ENCODE measurements at places on chromosomes 16 and 17.

- DNase-seq: no peak
These were observed 830 bp downstream of the SPACA3 start for GRCh38 chr17:32992321-32993033.

DNA sequence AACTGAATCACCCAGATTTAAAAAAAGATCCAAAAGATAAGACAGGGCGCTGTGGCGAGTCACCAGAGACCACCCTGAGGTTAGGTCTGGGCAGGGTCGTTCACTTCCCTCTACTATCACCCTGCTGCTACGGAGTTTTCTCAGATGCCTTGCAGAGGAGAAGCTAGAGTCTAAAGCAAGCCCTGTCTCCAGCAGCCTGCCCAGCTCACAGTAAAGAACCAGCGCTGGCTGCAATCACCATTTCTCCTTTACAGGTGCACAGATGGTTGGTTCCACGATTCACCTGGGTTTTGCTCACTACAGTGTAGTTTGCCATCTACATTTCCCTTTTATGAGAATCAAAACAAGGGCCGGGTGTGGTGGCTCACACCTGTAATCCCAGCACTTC lies 71.3 kb downstream of the SRCIN1 start:
- DNase-seq: no peak

DNA sequence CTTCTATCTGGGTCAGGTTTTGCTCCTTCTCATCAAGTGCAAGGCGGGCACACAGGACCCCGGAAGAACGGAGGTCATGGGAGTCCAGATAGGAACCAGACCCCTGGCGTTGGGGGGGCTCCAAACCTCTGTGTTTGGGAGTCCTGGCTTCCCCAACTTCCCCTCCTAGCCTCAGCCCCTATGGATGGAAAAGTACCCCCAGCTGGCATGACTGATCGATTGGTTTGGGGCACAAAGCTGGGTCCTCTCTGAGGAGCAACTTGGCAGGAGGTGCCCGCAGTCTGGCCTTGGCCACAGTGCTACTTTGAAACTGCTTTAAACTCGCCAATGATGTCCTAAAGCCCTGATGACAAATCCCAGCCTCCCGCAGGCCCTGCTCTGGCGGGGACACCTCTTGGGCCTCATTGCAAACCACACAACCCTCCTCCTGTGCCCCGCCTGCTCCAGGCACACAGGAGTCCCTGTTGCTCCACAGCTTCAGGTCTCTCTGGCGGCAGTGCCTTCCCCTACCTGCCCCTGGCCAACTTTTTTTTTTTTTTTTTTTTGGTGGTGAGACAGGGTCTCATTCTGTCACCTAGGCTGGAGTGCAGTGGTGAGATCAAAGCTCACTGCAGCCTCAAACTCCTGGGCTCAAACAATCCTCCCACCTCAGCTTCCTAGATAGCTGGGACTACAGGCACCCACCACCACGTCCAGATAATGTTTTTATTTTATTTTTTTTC lies 38.0 kb upstream of the SNN start:
- DNase-seq: no peak

DNA sequence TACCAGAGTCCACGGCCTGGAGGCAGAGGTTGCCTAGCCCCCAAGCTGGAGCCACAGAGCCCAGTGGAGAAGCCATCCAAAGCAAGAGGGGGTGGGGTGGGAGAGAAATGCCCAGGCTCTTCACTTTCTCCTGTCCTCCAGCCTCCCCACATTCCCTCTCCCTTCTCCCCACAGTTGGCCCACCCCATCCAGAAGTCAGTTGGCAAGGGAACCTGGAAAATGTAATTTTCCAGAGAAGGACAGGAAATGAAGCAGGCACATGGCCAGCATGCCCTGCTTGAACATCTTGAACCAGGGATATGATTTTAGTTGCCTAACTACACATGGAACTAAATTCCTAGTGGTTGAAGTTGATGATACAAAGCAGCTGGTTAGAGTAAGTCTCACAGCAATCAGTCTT lies 73.3 kb upstream of the IRX6 start:
- DNase-seq: no peak

DNA sequence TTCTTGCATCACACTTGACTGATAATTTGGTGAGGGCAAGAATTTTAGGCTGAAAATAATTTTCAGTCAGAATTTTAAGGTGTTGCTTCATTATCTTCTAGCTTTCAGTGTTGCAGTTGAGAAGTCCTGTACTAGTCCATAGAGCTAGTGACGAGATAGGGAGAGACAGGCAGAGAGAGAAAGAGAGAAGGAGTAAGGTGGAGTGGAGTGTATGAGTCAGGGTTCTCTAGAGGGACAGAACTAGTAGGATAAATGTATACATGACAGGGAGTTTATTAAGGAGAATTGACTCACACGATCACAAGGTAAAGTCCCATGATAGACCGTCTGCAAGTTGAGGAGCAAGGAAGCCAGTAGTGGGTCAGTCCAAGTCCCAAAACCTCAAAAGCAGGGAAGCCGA lies 127.2 kb downstream of the UTP18 start:
- DNase-seq: no peak
